ENCODE measurements at places on chromosomes 5 and 9.

DNA sequence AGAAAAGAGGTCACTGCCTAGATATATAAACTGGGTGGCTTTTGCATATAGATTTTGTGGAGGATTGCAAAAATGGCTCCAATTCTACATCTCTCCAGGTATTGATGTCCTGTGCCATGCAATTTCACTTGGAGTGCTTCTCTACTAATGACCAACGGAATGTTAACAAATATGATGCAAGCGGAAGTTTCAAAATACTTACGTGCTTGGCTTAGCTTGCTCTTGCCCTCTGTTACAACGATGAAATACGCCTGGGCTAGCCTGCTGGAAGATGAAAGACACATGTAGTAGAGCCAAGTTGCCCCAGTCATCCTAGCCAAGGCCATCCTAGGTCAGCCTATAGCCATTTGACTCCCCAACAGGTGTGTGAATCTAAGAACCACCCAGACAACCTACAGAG lies 3.6 kb upstream of the POC5 start:
- DNase-seq, result no peak

GRCh38 chr5:142364251-142365145 lies 39.7 kb upstream of the SPRY4 start:
- no peak for DNase-seq

GRCh38 chr9:116490321-116490720 lies 196.8 kb upstream of the TRIM32 start:
- no peak for DNase-seq

DNA sequence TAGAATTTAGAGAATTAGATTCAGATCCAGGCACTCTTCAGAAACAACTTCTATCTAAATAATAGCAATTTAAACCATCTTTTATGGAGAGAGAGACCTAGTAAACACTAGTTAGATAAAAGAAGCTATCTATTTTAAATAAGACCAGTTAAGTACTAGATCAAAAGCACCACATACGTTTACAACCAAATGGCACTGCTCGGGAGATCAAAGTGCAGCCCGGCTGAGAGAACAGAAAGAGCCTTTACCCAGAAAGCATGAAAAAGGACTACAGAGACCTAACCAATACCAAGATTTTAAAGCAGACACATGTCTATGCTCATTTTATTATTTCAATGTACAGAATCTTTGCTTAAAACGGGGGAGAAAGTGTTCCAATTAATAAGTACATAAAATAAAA lies 30.8 kb downstream of the LIX1 start:
- DNase-seq, result no peak

DNA sequence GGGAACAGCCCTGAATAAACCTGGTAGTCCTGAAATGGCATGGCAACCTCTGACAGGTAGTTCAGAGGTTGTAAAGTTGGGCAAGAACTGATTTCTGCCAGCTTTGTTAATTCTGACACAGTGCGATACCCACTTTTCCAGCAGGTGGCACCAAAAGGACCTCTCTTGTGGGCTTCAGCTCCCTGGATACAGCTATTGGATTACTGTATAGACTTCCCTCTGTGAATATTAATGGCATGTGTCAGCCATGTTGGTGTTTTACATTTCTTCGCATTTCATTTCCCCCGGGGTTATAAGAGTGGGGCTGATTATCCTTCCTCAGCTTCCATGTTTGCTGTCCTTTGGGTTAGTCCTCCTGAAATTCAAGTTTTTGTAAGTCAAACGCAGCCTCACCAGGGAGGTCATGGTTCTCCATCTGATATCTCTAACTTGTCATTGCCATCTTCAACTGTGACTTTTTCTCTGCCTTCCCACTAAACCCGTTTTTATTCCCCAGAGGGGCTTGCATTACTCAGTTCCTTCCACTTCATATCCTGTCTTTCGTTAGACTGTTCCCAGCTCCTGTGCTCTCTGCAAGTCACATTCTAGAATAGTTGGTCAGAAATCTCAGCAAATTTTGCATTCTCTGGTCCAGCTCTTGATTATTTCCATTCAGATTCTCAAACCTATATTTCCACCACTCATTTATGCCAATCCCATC lies 135.6 kb downstream of the LIFR start:
- no peak for DNase-seq

- no peak for DNase-seq
Measured at GRCh38 chr9:95644377-95644776, 127.6 kb upstream of the PTCH1 start.

- no peak for DNase-seq
Measured at GRCh38 chr5:3827624-3828023, 232.0 kb downstream of the IRX1 start.

GRCh38 chr9:124267271-124267807 lies 9.6 kb downstream of the NEK6 start:
- DNase-seq, result no peak

GRCh38 chr9:84296146-84296843 lies 44.3 kb downstream of the SLC28A3 start:
- DNase-seq, result no peak

- DNase-seq, result no peak
Measured at GRCh38 chr9:93818827-93819472, 136.2 kb downstream of the BARX1 start.

- DNase-seq, result no peak
Measured at GRCh38 chr5:149133795-149134777, 7.2 kb upstream of the ABLIM3 start.

DNA sequence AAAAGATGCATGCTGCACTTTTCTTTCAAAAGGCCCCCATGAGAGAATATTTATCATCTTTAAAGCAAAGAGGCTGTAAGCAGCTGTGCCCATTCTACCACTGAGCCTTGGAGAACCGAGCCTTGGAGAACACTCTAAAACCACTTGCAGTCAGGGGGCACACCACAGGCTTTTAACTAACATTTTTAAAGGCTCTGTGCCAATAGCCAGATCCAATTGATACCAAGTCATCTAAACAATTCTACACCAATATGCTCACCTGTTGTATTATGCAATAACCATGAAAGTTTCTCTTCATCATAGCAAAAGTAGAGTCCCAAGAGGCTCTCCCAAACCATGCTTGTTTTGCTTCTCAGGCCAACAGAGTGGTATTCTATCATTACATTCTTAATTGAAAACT lies 1090.5 kb upstream of the SEMA6A start:
- DNase-seq, result no peak

- DNase-seq, result no peak
Measured at GRCh38 chr5:170159101-170159698, 53.5 kb downstream of the FOXI1 start.

DNA sequence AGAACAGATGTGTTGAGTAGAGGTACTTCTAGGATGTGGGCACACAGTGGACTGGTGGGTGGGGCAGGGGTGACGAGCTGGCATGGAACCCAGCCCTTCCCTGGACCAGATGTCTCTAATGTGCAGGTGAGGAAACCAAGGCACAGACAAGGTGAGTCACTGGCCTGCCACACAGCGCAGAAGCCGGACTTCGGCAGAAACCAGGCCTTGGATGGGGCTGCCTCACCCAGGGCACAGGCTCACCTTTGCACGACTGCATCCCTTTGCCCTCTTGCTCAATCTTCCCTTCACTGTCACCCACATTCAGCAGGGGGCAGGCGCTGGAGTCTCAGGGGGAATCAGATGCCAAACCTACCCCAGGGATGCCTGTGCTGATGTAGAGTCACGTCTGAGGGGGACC lies 65.4 kb upstream of the LMX1B start:
- DNase-seq, result no peak

GRCh38 chr5:136726506-136726905 lies 361.2 kb upstream of the TRPC7 start:
- no peak for DNase-seq

DNA sequence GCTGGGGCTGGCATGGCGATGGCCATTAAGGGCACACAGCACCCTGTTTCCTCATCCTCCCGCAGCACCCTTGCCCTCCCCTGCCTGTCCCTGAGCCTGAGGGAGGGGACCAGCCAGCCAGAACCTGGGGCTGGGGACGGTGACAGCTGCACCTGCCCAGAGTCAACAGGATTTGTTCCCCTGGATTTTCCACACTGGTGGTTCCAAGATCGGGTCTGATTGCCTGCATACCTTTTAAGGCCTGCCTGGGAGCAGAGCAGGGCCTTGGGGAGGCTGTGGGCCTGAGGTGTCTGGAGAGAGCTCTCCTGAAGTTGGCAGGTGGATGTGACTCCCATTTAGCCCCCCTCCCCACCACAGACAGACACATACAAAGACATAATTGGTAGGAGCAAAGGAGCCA lies 61.0 kb upstream of the C5orf58 start:
- no peak for DNase-seq

DNA sequence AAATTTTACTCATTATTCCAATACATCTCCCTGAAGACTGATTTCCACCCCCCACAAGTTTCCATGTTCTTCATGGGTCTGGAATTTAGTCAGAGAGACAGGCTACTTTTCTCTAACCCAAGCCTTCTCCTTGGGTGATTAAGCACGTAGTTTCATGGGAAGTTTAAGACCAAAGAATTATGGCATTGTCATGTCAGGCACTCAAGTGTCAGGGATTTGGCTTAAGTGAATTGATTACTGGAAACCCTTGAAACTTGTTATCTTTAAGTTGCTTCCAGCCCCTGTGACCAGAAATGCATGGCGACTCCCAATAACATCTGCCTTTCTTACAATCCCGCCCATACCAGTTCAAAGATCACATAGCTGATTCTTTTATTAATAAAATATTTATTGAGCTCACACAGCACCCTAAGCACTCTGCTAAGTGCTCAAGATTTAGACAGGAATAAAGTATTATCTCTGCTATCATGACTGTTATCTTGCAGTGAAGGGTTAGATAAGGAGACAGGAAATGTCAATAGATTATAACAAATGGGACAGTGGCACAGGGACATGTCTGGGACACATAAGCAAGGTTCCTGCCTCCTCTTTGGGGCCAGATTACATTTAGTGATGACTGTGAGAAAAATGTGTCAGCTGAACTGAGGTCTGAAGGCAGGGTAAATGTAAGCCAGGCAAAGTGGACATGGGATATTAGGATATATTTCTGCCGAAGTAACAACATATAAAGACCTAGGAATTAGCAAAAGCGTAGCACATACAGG lies 241.2 kb upstream of the TNC start:
- no peak for DNase-seq

DNA sequence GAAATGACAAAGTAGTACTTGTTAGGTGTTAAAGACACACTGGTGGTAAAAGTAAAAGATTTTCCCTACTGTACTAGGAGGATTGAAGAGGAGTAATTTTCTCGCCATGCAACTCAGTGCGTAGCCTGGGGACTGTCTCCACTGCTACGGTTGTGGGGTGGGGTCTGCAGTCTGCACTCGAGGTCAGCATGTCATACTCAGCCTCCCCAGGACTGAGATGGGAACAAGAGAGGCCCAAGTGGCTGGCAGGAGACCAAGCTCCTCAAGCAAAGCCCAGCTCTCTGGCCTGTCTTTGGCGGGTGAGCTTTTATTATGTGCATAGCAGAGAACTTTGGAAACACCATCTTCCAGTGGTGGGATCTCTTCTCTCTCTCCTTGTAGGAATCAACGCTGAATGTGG lies 10.4 kb downstream of the NHP2 start:
- no peak for DNase-seq

DNA sequence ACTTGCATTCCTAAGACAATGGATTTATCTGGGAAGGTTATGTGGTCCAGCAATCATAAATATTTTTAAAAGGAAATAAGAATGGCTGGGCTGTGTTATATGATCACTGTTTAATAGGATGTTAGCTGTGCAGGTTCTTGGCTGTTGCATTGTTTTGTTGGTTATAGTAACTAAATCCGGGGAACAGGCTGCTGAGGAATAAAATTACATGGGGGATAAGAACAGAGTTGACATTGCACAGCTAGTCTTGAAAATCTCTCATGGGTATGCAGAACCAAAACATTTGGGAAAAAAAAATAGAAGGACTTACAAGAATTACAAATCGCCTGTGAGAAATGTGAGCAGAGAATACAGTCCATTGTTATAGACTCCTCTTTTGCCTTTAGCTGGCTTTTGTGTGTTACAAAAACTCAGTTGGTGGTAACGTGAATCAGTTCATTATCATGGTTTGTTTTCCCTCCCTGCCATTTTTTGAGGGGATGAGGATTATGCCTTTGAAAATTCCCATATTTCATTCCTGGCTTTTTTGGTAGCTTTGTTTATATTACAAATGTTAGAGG lies 375.3 kb upstream of the DAB2 start:
- no peak for DNase-seq

DNA sequence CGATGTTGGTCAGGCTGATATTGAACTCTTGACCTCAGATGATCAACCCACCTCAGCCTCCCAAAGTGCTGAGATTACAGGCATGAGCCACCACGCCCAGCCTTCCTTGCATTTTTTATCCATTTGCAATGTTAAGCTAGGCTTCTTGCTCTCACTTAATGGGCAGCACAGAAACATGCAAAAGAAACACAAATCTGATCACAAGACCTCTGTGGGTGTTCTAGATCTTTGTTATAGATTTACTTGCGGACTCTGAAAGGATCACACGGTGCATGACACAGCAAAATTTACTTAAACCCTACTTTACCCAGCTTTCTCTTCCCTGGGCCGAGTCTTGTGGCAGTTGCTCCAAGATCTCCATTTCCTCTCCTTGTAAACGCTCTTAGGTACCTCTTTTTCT lies 71.3 kb downstream of the PSAT1 start:
- DNase-seq, result no peak

DNA sequence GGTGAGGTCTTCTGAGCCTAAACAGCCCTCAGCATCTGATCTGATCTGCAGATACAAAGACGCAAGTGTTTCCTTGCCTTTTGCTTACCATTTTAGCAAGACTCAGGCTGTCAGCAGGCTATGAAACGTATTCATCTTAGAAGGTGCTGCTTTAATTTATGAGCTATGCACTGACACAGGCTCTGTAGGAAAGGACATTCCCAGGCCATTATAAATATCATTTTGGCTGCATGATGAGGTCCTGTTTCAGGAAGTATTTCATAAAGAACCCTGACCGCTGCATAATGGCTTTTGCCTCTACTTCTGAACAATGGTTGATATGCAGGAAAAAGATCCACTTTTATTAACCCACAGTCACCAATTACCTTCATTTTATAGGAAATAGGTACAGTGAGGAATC lies 98.4 kb upstream of the CAST start:
- DNase-seq, result no peak

DNA sequence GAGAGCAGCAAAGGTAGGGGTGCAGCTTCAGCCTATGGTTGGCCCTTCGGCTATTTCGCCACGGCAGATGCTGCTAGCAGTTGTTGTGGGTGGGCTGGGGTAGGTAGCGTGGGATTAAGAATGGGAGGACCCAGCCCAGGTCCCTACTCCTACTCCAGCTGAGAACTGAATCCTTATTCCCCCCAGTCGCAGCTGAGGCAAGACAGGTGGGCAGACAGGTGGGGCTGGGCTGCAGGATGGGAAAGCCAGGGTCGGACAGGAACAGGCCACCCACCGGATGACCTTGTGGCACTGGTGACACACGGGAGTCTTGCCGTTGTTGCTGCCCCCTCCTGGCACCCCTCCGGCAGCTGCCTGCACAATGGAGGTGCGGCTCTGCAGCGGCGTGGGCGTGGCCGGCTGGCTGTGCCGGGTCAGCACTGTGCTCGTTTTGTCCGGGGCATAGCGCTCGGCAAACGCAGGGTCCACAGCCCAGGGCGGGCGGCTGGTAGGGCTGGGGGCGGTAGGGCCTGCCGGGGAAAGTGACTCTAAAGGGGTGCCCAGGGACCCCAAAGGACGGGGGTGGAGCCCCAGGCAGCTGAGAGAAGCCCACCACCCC lies 8.2 kb downstream of the PDLIM7 start:
- DNase-seq, result no peak

- DNase-seq, result no peak
Measured at GRCh38 chr5:139638090-139638735, 9.9 kb upstream of the CXXC5 start.

GRCh38 chr9:33446240-33446945 lies 1.0 kb downstream of the AQP3 start:
- DNase-seq, result peak; percentile 19

GRCh38 chr5:3352711-3353110 lies 242.9 kb upstream of the IRX1 start:
- no peak for DNase-seq

- no peak for DNase-seq
Measured at GRCh38 chr9:133758228-133758627, 20.1 kb upstream of the SARDH start.
